ENCODE measurements at places on chromosomes 3 and 15.

- no peak for DNase-seq
Measured at GRCh38 chr3:12894629-12895028, 53.3 kb upstream of the RPL32 start.

- no peak for DNase-seq
Measured at GRCh38 chr15:41870689-41871081, 23.2 kb downstream of the SPTBN5 start.

GRCh38 chr3:61094608-61095007 is 156.6 kb downstream of the FHIT start:
- no peak for DNase-seq

DNA sequence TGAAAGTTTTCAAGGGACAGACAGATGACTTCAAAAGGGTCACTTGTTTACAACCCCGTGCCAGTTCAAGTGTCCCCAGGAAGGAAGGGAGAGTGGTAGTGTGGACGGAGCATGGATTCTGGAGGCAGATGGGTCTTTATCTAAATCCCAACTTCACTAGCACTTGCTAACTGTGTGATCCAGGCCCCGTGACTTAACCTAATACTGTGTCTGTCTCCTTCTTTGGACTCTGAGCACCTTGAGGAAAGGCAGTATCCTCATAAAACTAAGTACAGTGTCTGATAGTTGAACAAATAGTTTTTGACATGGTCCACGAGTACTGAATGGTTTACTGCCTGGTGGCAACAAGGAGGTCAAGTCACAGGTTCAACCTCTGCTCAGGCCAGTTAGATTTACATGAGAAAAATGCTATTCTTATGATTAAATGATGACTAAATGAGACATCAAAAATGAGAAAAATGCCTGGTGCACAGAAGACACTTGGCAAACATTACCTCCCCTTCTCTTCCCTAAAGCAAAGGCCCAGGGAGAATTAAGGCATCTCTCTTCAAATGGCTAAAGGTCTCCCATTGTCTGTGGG is 48.9 kb downstream of the ABCC5 start:
- no peak for DNase-seq

- DNase-seq = no peak
Measured at GRCh38 chr15:71390096-71390495, 274.8 kb downstream of the THSD4 start.

DNA sequence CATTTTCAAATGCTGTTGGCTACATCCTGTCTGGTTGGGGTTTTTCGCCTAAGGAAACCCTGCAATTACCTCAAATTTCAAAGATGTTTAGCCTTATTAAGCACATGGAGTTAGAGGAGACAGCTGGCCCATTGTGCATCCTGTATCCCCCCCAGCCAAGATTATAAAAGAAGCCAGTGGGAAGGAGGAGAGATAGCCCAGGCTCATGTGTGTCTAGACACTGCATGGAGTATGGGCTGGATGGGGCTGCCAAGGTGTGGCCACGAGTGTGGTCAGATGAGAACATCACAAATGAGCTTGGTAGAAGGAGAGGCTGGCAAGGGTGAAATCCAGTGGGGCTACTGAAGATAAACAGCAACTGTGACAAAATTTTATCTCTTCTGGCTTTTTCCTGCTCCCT is 270.0 kb upstream of the TBC1D5 start:
- no peak for DNase-seq

GRCh38 chr3:79424811-79425210 is 343.0 kb downstream of the ROBO1 start:
- no peak for DNase-seq

GRCh38 chr15:84911879-84912660 is 27.6 kb downstream of the SLC28A1 start:
- peak; percentile 95 for DNase-seq

- peak; percentile 37 for DNase-seq
Measured at GRCh38 chr3:64575211-64575844, 112.5 kb downstream of the ADAMTS9 start.

DNA sequence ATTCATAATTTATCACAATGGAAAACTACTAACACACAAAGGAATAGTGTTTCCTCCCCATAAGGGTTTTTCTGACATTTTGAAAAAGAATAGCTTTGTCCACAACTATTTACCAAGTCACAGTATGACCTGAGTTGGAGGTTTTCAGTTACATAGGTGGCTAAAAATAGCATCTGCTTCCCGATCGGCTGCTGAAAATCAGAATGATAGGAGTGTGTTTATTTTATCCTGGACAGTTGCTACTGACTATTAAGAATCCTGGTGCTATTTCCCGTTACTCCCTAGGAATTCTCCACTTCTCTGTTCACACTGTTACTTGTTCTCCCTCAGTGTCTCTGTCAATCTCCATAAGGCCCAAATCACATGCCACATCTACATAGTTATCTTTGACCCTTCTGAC is 353.9 kb upstream of the RARB start:
- no peak for DNase-seq

DNA sequence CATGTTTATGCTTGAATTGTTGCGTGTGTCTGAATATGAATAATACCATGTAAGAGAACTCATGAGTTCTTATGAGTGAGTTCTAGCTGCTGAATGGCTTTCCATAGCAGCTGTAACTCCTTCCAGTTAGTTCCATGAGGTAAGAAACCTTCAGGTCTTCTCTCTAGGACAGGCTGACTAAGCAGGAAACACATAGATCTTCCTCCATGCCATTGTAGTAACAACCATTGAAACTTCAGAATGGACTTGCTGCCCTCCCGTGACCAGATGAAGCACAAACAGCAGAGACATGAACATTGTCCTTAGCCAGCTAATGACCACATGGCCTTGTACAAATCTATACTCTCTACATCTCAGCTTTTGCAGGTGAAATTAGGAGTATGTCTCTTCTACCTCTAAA is 200.0 kb downstream of the ZNF385D start:
- DNase-seq = no peak

GRCh38 chr15:92541291-92542200 is 114.0 kb downstream of the FAM174B start:
- DNase-seq = peak; percentile 31

DNA sequence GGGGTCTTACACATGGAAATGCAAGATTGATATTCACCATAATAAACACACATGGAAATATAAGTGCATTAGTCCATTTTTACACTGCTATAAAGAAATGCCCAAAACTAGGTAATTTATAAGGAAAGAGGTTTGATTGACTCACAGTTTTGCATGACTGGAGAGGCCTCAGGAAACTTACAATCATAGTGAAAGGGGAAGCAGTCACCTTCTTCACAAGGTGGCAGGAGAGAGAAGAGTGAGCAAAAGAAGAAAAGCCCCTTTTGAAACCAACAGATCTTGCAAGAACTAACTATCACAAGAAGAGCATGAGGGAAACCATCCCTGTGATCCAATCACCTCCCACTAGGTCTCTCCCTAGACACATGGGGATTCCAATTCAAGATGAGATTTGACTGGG is 111.7 kb upstream of the TP63 start:
- no peak for DNase-seq

DNA sequence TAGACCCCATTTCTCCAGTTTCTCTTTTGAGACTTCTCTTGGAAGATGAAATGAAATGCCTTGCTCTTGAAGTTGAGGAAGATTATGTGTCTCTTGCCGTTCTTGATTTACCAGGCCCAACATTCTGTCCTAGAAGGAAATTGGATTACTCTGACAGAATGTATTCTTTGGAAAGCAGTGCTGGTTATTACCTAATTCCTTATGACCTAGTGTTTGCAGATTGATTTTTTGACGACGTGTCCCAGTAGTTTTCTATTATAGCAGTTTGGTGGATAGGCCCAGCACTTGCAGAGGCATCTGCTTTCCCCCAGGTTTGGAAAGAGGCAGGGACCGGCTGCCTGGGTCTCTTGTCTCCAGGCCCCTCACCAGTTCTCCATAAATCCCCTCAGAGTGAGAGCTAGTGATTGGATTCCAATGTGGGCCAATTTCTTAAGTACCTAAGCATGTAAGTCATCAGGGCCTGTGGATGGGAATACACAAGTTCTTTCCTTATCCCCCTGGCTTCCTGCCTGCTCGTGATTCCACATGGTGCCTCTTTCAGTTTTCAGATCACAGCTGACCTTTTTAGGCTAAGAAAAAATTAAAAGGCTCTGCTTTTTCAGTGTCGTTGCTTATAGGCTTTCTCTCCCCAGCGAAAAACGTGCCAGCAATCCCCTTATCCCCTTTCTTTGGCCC is 50.2 kb downstream of the EPHB3 start:
- no peak for DNase-seq

GRCh38 chr3:56725175-56725574 is 42.1 kb upstream of the TASOR start:
- no peak for DNase-seq

DNA sequence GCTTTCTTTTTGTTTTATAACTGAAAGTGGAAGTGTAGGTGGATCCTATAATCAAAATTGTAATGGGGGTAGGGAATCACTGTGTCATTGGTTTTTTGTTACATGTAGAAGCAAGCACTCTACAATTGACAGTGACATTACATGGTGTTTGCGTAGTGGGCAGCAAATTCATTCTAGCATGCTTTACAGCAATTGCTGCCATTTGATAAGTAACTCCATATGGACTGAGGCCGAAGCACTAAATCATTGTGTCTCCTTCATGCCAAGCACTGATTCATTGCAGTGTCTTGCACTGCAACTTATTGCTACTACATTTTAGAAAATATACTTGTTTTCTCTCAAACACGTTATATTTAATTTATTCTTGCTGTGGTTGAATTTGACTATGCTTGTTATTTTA is 933.9 kb downstream of the NSUN3 start:
- DNase-seq = no peak

GRCh38 chr3:27935492-27935891 is 213.4 kb upstream of the EOMES start:
- no peak for DNase-seq

GRCh38 chr3:54032598-54032997 is 89.8 kb upstream of the CACNA2D3 start:
- no peak for DNase-seq
